Stimulated activated CD8-positive, alpha-beta memory T cell treated with anti-CD3 and anti-CD28 coated beads, Interleukin-7, amount 100 ng/mL, for 1 hour (primary cell): ENCODE measurements at places on chromosomes 2 and 18.

DNA sequence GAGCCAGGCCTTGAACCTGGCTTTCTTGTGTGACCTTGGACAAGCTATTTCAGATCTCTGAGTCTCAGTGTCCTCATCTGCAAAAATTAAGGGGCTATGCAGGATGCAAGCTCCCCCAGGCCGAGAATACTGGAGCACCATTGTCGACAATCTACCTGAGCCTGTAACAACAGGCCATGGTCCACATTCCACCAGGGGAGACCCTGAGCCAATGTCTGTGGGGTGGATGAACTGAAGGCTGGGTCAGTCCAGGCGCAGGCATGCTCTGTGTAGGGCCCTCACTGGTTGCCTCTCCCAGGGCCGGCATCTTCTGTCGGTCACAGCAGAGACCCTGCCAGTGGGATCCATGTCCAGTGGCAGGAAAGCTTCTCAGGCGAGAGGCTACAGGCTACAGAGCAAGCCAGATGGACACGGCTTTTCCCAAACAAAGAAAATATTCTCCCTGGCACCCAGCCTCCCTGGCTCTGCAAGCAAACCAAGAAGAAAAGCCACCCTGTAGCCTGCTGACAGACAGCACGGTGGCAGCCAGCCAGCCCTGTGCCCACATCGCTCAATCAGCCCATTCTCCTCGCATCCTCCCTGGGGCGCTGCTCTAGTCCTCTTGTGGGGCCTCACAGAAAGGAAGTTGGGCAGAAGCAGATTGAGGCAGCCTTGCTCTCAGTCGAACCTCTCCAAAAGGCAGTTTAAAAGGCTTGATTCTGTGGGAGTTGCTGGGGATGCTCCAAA, 48.7 kb upstream of the FZD7 start:
- no peak for DNase-seq

GRCh38 chr2:42787788-42788477, 4.5 kb downstream of the HAAO start:
- DNase-seq = no peak

DNA sequence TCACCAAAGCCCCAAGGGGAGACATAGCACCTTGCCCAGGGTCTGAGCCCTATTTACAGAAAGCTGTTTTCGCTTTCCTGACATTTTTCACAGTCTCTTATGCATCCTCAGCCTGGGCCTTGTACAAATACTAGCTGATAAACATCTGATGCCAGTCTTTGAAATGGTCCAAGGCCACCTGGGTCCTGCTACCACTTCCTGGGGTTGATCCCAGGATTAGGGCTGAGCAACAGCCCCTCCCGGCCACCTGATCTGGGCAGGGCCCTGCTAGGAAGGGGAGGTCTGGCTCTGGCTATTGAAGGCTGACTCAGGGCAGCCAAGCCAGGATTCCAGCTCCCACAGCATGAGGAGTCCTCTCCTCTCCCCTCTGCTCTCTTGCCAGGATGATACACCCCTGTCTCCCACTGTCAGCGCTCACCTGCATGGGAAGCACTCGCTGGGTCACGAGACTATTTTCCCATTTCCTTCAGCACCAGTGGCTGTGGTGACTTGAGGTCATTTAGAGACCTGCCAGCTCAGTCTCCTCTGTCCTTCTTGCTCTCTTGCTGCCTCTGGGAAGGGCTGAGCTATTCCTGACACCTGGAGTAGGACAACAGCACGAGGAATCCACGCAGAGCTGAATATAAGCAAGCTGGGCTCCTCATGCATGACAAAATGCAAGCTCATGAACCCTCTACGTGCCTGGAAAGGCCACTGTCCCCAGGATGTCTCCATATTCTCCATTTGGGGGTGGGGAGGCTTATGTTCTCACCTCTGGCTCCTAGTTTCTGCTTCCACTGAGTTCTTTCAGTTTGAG, 53.0 kb upstream of the LGALSL start:
- no peak for DNase-seq

- DNase-seq = no peak
These were observed 1420.0 kb upstream of the CDH2 start for GRCh38 chr18:29596959-29597358.

DNA sequence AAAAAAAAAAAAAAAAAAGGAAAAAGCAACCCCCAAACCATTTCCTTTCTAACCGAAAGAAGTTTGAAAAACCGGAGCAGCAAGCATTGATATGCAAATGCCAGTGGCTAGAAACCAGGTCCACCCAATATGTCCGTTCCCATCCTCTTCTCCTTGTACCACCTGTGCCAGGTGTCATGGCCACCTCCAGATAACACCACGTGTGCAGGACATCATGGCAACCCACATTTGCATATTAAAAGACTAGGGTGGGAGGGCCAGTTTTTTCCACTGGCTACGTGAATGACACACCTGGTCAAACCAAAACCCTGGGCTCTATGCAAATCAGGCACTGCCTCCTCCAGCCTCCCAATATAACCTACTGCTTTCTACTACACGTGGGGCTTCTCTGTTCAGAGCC, 303.3 kb upstream of the GULP1 start:
- DNase-seq = no peak

DNA sequence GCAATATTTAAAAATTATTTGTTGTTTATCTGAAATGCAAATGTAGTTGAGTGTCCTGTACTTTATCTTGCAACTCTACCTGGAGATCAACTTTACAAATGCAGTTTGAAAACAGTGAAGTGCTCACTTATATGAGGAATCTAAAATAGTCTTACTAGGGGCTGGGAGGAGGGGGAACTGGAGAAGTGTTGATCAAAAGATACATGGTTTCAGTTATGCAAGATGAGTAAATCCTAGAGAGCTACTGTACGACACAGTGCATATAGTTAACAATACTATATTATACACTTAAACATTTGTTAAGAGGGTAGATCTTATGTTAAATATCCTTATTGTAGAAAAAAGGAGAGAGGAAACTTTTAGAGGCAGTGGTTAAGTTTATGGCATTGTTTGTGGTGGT, 241.9 kb downstream of the BCL11A start:
- no peak for DNase-seq

- no peak for DNase-seq
These were observed 96.5 kb downstream of the MAPK4 start for GRCh38 chr18:50656396-50656795.

- no peak for DNase-seq
These were observed 91.1 kb downstream of the AFF3 start for GRCh38 chr2:100051253-100051652.

DNA sequence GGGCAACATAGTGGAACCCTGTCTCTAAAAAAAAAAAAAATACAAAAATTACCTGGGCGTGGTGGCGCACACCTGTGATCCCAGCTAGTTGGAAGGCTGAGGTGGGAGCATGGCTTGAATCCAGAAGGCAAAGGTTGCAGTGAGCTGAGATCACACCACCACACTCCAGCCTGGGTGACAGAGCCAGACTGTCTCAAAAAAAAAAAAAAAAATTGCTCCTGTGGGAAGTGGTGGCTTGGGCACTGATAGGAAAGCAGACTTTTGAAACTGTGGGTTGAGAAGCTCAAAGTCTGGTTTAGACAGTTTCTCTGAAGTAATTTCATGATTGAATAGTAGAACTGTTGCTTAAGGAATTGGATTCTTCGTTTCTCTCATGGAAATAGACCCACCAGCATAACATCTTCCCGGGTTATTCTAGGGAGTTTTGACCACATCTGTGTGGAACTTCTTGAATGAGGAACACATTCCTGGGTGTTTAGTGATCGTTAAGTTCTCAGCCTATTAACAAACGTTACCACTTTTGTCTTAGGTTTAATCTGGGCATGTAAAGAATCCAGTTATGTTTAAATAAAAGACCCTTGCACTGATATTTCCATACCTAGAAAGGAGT, 33.5 kb downstream of the GRHL1 start:
- DNase-seq = no peak

- no peak for DNase-seq
These were observed 22.7 kb upstream of the HPCAL1 start for GRCh38 chr2:10279946-10280463.

DNA sequence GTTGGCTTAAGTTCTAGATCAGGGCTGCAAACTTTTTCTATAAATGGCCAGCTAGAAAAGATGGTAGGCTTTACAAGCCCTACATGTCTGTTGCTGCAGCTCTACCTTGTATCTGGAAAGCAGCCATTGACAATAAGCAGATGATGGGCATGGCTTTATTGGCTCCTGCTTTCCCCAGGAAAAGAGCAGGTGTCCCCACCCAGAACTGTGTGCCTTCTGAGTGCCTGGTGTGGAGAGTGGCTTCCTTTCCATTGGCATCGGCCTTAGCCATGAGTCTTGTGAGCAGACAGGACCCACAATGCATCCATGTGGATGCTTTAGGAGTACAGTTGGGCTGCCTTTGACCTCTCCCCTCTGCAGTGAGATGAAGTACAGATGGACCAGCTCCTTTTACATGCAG, 120.2 kb downstream of the CD8B2 start:
- no peak for DNase-seq

- no peak for DNase-seq
These were observed 6.6 kb downstream of the NEMP2 start for GRCh38 chr2:190527918-190528317.

- DNase-seq = no peak
These were observed 207.9 kb upstream of the RGPD4 start for GRCh38 chr2:107618769-107619168.

DNA sequence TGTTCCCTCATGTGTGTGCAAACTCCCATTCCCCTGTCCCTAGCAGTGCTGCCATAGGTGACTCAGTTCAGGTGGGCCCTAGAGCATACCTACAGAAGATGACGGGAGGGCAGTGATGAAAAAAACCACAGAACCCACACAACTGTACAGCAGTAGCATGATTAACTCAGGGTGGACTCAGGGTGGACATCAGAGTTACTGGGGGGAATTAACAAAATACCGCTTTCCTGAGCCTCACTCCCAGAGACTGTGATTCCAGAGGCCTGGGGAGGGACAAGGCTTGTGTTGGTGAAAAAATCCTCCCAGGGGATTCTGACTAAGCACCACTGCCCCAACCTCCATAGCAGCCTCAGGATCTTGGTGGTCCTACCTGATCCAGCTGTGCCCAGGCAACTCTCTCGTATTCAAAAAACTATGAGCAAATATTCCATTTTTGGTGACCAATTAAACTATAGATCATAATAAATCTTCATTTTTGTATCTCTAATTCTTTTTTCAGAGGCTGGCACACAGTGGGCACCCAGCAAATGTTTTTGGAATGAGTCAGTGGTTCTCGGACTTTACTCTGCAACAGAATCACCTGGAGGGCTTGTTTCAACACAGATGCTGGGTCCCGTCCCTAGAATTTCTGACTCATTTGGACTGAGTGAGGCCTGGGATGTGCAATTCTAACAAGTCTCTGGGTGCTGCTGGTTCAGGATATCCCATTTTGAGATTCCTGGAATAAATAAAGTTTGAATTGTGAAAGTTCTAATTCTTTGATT, 84.1 kb upstream of the NABP1 start:
- DNase-seq = no peak

DNA sequence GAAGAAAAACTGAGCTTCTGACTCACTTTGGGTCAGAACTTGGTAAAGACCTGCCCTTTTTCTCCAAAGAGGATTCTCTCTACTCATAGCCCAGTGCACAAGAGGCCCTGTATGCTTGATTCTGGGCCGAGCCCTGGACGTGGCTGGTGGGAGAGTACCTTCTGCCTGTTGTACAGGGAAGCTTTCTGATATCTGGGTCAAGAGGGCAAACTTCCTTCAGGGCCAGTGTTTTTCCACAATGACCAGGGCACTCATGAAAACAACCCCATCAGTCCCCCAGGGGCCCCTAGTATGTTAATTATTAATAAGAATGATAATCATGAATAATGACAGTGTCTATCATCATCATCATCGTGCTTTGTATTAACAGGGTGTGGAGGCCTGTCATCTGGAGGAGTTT, 90.0 kb downstream of the TGFA start:
- no peak for DNase-seq

- no peak for DNase-seq
These were observed 7.6 kb downstream of the ESPNL start for GRCh38 chr2:238107525-238108422.

GRCh38 chr2:73762571-73762970, 17.3 kb downstream of the DUSP11 start:
- no peak for DNase-seq

DNA sequence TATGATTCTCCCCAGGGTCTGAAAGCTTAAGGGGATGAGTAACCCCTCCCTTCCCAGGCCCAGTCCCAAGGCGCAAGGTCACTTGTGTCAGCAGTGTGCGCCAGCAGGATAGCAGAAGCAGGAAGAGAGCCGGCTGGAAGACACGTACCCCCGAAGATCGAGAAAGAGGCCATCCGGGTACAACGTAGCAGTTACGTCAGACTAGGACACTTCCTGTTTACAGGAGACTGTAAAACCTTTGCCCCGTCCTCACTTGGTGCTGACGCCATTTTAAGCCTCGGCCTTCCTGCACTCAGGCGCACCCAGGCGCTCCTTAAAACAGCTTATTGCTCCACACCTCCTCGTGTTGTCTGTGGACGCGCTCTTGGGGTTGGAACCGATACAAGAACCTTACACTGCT, 6.5 kb downstream of the CRYGB start:
- no peak for DNase-seq

GRCh38 chr2:67057901-67058703, 339.0 kb upstream of the ETAA1 start:
- DNase-seq = no peak

DNA sequence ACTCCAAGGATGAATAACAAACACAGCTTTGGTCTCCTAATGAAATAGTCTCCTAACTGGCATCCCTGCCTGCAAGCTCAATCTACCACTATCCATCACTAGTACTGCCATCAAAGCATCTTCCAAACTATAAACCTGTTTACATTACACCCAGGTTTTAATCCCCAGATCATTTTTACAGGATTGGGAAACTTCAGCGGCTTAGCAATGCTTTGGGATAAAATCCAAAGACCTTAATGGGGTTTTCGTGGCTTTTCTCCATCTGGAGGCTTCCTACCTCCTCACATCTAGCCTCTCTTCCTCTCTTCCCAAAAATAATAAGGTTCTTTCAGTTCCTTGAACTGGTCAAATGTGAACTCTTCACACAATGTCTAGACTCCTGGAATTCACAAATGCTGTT, 92.2 kb upstream of the SETBP1 start:
- no peak for DNase-seq

GRCh38 chr2:28621172-28622100, 125.6 kb downstream of the PLB1 start:
- DNase-seq = peak; percentile 55

GRCh38 chr18:44502790-44503189, 177.9 kb upstream of the SETBP1 start:
- no peak for DNase-seq

GRCh38 chr2:45726188-45726587, 74.7 kb downstream of the PRKCE start:
- no peak for DNase-seq

DNA sequence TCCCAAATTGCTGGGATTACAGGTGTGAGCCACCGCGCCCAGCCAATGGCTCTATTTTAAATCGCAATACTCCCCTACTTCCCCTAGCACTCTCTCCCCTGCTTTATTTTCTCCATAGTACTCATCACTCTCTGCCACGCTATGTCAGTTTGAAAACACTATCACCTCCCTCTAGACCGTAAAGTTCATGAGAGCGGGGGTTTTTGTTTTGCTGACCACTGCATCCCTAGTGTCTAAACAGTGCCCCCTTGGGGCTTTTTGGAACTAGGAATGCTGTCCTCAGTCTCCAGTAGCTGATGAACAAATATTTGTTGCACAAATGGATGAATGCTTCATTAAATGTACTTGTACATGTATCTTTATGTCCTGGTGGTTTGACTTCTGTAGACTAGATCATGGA, 44.1 kb downstream of the ATOH8 start:
- DNase-seq = no peak

- no peak for DNase-seq
These were observed 26.9 kb upstream of the KCNG2 start for GRCh38 chr18:79770826-79771225.

GRCh38 chr2:27085062-27085672, 1.4 kb upstream of the KHK start:
- DNase-seq = no peak
